Articular chondrocyte of knee joint (primary cell): ENCODE measurements at places on chromosomes 6 and 20. TPM values are rescaled to one million over a fixed set of nuclear protein-coding genes. Genes with fewer than 3 reads are reported as not detected.

Gene CD24
- total RNA-seq: 4.2 and 49.1 TPM in 2 replicates

Gene STMND1
- not detected in 2 replicates for total RNA-seq

Gene BMP5
- 0.13 TPM in 1 of 2 replicates, not detected in the other for total RNA-seq

Gene HLA-DOA
- total RNA-seq: 0.11 TPM in 1 of 2 replicates, not detected in the other

Gene EYA4
- 0.26 and 0.32 TPM in 2 replicates for total RNA-seq

Gene LYRM4
- 14.1 and 16.6 TPM in 2 replicates for total RNA-seq

Gene LINC00237
- total RNA-seq: not detected in 2 replicates

Gene PDYN
- total RNA-seq: not detected in 2 replicates

Gene GPR6
- total RNA-seq: not detected in 2 replicates

Gene KCNS1
- total RNA-seq: not detected in 2 replicates

Gene THEMIS
- not detected in 2 replicates for total RNA-seq

Gene IL17A
- not detected in 2 replicates for total RNA-seq

Gene PRPF6
- total RNA-seq: 56.5 and 57.6 TPM in 2 replicates

Gene VGLL2
- not detected in 2 replicates for total RNA-seq

Gene SUMO4
- total RNA-seq: 3.5 and 4.5 TPM in 2 replicates

Gene TLDC2
- total RNA-seq: 0.54 and 0.65 TPM in 2 replicates

Gene BPIFA2
- not detected in 2 replicates for total RNA-seq

Gene DDX43
- total RNA-seq: 2.8 and 4.6 TPM in 2 replicates

Gene ADISSP
- 12.5 and 16.2 TPM in 2 replicates for total RNA-seq

Gene KCNK15
- 6.8 and 28.2 TPM in 2 replicates for total RNA-seq

Gene PAX1
- total RNA-seq: not detected in 2 replicates

Gene TSBP1
- total RNA-seq: not detected in 2 replicates

Gene CCR6
- total RNA-seq: not detected in 2 replicates

Gene PNLDC1
- 0.26 and 0.65 TPM in 2 replicates for total RNA-seq

Gene EBF4
- total RNA-seq: 0.76 and 1.3 TPM in 2 replicates
